Immature natural killer cell (primary cell): ENCODE measurements at places on chromosomes 12 and 14.
A peak's percentile ranks its signal among the peaks of the same experiment; 100 is the strongest.

DNA sequence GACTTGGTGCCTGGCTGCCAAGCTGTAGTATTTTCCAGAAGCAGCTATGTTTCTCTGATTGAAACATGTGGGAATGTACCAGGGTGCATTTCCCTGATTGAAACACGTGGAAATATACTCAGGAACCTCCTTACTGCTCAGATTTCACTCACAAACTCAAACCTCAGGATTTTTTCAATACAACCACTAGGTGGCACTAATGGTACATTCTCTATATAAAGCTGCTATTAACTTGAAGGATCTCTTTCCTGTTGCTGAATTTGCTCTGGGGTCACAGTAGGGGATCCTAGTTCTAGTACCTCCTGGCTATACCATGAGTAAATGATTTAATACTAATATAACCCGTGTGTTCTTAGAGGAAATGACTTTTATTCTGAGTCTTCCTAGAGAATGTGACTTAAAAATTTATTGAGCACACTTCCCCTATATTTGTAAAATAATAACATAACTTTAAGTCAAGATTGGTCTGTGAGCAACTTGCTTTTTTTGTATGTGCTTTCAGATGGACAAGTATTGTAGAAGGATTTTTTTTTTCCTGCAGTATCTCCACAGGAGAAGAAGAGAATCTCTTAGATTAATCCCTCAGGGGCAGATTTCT lies 173.8 kb upstream of the MIS18BP1 start:
- H3K27ac ChIP-seq, result no peak overlapping the region
- H3K27me3 ChIP-seq, result no peaks in the 10 kb centered on the region
- no peak overlapping the region for H3K4me3 ChIP-seq
- H3K36me3 ChIP-seq, result no peaks in the 10 kb centered on the region
- no peak for DNase-seq

GRCh38 chr14:103973354-103973753 lies 31.0 kb upstream of the RD3L start:
- H3K4me1 ChIP-seq, result peaks cover under 1% of the 10 kb centered on the region
- peaks cover 2% of the 10 kb centered on the region for H3K27me3 ChIP-seq
- no peak for DNase-seq
- no peak overlapping the region for H3K27ac ChIP-seq
- no peak overlapping the region for H3K4me3 ChIP-seq

- H3K4me1 ChIP-seq, result peaks cover 97% of the 10 kb centered on the region
- H3K36me3 ChIP-seq, result no peaks in the 10 kb centered on the region
- no peak overlapping the region for H3K4me3 ChIP-seq
- no peak for DNase-seq
Measured at GRCh38 chr12:108823804-108824203, 33.6 kb downstream of the SSH1 start.

DNA sequence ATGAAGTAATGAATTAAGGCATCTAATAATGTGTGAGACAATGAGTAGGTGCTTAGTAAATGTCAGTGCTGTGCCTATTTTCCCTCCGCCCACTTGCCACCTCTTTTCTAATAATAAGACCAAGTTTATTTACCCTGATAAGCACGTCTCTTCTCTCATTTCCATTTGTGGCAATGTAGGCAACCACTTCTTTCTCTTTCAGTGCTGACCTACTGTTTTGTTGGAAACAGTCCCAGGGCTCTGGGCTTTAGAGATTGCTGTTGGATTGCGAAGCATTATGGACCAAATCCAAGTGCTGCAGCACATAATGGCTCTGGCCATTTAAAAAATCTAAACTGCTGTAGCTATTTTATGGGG lies 141.3 kb upstream of the PLEKHG7 start:
- no peak for DNase-seq
- peaks cover 2% of the 10 kb centered on the region for H3K4me1 ChIP-seq
- H3K36me3 ChIP-seq, result peaks cover 8% of the 10 kb centered on the region
- no peak overlapping the region for H3K4me3 ChIP-seq
- H3K27me3 ChIP-seq, result peaks cover 2% of the 10 kb centered on the region
- H3K27ac ChIP-seq, result no peak overlapping the region

GRCh38 chr12:83197483-83197914 lies 510.8 kb downstream of the TMTC2 start:
- no peak for DNase-seq
- H3K36me3 ChIP-seq, result no peaks in the 10 kb centered on the region
- H3K4me3 ChIP-seq, result no peak overlapping the region
- no peaks in the 10 kb centered on the region for H3K4me1 ChIP-seq

GRCh38 chr12:76976777-76977382 lies 88.5 kb downstream of the E2F7 start:
- no peak overlapping the region for H3K4me3 ChIP-seq
- DNase-seq, result no peak
- H3K4me1 ChIP-seq, result no peaks in the 10 kb centered on the region
- H3K27ac ChIP-seq, result no peak overlapping the region

DNA sequence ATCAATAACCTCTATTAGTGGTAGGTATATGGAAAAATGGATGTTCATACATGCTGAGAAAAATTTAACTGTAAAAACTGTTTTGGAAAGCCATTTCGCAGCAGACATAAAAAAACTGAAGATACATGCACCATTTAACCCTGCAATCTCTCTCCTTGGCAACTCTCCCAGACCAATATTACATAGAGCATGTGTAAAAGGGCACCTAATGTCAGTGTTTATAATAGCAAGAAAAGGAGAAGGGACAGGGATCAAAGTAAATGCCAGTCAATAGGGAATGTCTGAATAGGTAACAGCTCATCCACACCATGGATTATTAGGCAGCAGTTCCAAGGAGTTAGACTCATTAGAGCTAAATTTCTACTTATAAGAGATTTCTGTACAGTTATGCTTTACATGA lies 77.2 kb downstream of the BTG1 start:
- H3K36me3 ChIP-seq, result no peaks in the 10 kb centered on the region
- no peak overlapping the region for H3K4me3 ChIP-seq
- no peak overlapping the region for H3K27ac ChIP-seq
- DNase-seq, result no peak
- no peaks in the 10 kb centered on the region for H3K4me1 ChIP-seq

DNA sequence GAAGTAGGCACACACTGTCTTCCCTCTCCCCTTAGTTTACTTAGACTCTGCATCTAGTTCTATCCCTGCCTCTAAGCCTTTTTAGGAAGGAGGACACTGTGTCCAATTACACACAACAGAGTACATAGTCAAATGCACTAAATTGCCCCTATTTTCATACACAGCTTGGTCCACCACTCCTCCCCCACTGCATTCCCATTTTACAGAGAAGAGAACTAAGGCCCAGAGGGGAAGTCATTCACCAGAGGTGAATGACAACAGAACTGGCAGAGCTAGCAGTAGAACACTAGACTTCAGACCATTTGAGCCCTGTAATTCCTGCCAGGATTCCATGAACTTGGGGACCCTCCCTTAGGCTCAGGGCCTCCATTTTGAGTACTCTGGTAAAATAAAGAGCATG lies 1.1 kb upstream of the JPH4 start:
- peaks cover 16% of the 10 kb centered on the region for H3K27me3 ChIP-seq
- peaks cover 6% of the 10 kb centered on the region for H3K4me1 ChIP-seq
- H3K36me3 ChIP-seq, result no peaks in the 10 kb centered on the region
- no peak overlapping the region for H3K27ac ChIP-seq
- no peak overlapping the region for H3K4me3 ChIP-seq

DNA sequence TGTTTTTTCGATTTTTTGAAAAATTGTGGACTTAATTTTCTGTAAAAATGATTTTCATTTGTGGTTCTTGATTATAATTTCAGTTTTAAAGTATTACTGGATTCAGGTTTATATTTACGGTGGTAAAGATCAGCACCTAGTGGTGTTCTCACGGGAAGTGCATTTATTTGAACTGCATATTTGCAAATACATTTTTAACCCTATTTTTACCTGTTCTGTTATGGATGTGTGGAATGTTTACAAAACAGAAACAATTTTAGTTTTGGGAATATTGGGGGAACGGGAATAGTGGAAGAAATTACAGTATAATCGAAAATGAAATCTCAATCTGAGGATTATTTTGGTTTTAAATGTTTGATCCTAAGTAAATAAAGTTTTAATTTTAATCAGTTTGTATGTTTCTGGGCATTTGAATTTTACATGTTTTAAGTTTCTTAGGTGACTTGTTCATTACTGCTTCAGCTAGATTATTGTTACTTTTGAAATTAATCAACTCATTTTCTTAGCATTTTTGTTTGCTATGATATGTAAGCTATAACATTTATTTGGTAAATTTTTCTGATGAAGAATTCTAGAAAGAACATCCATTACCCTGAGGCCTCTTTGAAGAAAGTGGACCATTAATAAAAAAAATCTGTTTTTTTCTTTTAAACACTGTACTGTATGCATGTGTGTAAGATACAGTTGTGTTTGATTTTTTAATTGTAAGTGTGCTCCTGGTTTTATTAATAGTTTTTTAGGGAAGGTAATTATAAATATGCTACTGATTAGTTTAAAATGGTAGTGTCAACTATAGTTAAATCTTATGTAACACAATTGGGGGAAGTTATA lies 942 bp downstream of the ATF7IP start:
- H3K27me3 ChIP-seq, result peaks cover 18% of the 10 kb centered on the region
- peaks cover 55% of the 10 kb centered on the region for H3K4me1 ChIP-seq
- peaks cover 8% of the 10 kb centered on the region for H3K36me3 ChIP-seq
- H3K4me3 ChIP-seq, result peak overlapping the region; percentile 96
- peak overlapping the region; percentile 97 for H3K27ac ChIP-seq

- no peak overlapping the region for H3K4me3 ChIP-seq
- no peaks in the 10 kb centered on the region for H3K36me3 ChIP-seq
- no peak for DNase-seq
- H3K4me1 ChIP-seq, result peaks cover 13% of the 10 kb centered on the region
- peaks cover 28% of the 10 kb centered on the region for H3K27me3 ChIP-seq
Measured at GRCh38 chr12:53758081-53758729, 6.4 kb upstream of the CISTR start.

DNA sequence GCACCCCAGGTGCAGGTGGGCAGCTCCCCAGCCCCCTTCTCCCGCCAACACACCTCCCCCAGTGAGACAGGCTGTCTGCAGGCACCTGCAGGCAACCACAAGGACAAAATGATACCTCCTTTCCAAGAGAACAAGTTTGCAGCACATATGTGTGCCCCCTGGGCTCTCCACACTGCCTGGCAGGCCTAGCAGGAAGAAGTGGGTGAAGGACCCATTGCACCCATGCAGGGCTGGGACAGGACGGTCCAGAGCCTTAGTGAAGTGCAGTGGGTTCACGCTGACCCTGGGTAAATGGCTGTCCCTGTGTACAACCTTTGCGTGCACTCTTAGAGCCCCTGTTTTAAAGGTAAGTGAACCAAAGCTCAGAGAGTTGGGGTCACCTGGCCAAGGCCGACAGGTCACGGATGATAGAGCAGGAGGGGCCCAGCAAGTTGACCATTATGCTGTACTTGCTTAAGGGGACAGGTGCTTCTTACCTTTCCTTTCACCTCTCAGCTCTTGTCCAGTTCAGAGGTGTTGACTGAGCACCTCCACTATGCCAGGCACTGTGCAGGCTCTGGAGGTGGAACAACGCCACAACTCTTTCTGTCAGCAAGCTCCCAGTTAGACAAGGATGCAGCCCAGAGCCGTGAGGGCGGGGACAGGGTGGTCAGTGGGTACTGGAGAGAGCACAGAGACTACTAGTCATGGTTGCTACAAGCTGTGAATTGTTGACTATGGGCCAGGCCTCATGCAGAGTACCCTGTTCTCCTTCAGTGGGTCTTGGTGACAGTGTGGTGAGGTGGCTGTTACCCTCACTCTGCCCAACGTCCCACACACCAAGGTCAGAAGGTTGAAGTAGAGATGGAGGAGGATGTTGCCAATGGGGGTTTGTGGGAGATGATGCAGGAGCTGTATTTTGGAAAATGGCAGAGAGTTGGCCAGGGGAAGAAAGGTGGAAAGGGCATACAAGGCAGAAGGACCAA lies 125.9 kb downstream of the PAPOLA start:
- H3K27me3 ChIP-seq, result peaks cover 3% of the 10 kb centered on the region
- no peaks in the 10 kb centered on the region for H3K4me1 ChIP-seq
- H3K4me3 ChIP-seq, result no peak overlapping the region
- no peak for DNase-seq
- H3K27ac ChIP-seq, result no peak overlapping the region

- peaks cover 20% of the 10 kb centered on the region for H3K36me3 ChIP-seq
- peak within 1 kb of the TSS; percentile 97 for H3K27ac ChIP-seq
- H3K4me3 ChIP-seq, result peak within 1 kb of the TSS; percentile 99
- peak; percentile 86 for DNase-seq
Measured at GRCh38 chr12:48350249-48351021, at the start of gene ZNF641. TSS of gene ZNF641 (minus strand) at chr12:48350919. CDS start at chr12:48348090, 2,829 bp downstream.

GRCh38 chr12:55830601-55831446 lies 1.4 kb upstream of the DNAJC14 start:
- H3K27me3 ChIP-seq, result peaks cover 3% of the 10 kb centered on the region
- DNase-seq, result peak; percentile 49
- peak overlapping the region; percentile 91 for H3K27ac ChIP-seq
- peak overlapping the region; percentile 96 for H3K4me3 ChIP-seq
- H3K36me3 ChIP-seq, result no peaks in the 10 kb centered on the region
- peaks cover 54% of the 10 kb centered on the region for H3K4me1 ChIP-seq

DNA sequence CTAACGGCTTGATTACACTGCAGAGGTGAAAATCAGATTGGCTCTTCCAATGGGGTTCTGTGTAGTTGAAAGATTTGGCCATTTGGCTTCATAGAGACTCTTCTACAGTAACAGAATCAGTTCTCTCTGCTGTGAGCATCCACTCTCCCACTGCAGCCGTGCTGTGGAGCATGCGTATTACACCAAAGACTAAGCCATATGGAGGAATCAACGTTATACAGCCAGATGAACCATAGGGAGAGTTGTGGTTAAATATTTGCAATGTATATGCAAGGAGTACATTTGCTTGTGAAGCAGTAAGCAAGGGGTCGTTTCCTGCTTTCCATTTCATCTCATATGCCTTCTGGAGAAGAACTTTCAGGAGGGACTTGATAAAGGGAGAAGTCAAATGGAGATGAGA lies 331.1 kb upstream of the FKBP4 start:
- no peak for DNase-seq
- no peak overlapping the region for H3K4me3 ChIP-seq
- H3K36me3 ChIP-seq, result no peaks in the 10 kb centered on the region
- H3K27ac ChIP-seq, result no peak overlapping the region
- H3K27me3 ChIP-seq, result peaks cover 3% of the 10 kb centered on the region

DNA sequence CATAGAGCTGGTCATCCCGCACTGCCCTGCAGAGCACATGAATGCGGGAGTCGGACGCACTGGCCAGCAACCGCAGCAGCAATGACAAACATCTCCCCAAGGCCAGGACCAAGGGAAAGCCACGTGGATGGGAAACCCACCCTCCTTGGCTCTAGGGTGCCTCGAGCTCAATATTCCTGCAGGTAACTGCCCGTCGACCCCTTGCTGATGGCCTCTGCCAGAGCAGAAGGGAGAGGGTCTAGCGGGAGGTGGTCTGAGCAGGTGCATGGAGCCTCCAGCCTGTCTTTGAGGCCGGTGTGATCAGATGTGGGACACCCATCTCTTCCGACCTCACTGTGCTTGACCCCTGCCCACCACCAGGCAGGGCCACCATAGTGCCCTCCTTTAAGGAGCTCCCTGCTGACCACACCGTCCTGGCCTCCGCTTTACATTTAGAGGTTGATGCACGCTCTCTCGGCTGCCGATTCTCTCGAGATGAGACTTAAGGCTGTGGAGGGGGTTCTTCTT lies 89.7 kb downstream of the PIWIL1 start:
- no peak overlapping the region for H3K4me3 ChIP-seq
- H3K4me1 ChIP-seq, result no peaks in the 10 kb centered on the region
- DNase-seq, result no peak
- no peak overlapping the region for H3K27ac ChIP-seq
- H3K27me3 ChIP-seq, result no peaks in the 10 kb centered on the region
